ENCODE measurements at places on chromosomes 1 and 21.

DNA sequence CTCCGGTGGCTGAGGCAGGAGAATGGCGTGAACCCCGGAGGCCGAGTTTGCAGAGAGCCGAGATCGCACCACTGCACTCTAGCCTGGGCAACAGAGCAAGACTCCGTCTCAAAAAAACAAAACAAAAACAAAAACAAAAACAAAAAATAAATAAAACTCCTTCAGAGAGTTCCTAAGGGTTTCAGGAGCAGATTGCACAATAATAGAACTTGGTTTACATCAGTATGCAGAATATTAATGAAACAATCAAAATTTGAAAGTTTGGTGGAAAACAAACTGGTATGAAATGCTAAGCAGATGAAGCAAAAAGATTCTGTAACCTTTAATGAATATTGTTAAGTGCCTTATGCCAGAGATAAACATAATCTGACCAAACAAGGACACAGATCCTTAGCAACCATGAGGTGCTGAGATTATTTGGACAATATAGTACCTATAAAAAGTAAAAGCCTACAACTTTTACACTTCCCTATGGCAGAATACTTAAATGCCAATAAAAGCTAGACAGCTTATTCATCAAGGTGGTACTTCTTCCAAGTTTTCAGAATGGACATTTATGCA is 41.2 kb downstream of the SLC25A24 start:
- DNase-seq = no peak

GRCh38 chr1:9057851-9058250 is 11.6 kb downstream of the SLC2A5 start:
- DNase-seq = no peak

- no peak for DNase-seq
These were observed 430 bp downstream of the RBM15 start for GRCh38 chr1:110339407-110340206.

DNA sequence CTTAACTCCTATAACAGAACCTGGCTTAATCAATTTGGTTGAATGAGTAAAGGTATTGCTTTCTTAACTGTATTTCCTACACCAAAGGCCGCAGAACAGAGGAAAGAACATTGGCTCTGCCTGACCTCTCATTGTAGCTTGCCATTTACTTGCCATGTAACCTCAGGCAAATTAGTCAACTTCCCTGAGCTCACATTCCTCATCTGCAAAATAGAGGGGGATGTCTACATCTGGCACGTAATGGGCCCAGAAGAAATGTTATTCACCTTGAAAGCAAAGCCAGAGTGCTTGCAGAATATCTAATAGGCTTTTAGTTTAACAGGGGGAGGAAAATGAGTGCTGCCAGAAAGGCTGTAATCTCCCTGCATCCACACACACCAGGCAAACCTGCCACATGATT is 44.3 kb downstream of the LAMC2 start:
- no peak for DNase-seq

- DNase-seq = no peak
These were observed 12.3 kb downstream of the LAPTM5 start for GRCh38 chr1:30745156-30745833.

Measured in coronary artery (tissue), 2 donors.